ENCODE measurements at places on chromosomes 12 and 14.

- no peak for DNase-seq
These were observed 20.1 kb upstream of the PRICKLE1 start for GRCh38 chr12:42609605-42610004.

- DNase-seq: no peak
These were observed 15.7 kb upstream of the AMN start for GRCh38 chr14:102906616-102907302.

DNA sequence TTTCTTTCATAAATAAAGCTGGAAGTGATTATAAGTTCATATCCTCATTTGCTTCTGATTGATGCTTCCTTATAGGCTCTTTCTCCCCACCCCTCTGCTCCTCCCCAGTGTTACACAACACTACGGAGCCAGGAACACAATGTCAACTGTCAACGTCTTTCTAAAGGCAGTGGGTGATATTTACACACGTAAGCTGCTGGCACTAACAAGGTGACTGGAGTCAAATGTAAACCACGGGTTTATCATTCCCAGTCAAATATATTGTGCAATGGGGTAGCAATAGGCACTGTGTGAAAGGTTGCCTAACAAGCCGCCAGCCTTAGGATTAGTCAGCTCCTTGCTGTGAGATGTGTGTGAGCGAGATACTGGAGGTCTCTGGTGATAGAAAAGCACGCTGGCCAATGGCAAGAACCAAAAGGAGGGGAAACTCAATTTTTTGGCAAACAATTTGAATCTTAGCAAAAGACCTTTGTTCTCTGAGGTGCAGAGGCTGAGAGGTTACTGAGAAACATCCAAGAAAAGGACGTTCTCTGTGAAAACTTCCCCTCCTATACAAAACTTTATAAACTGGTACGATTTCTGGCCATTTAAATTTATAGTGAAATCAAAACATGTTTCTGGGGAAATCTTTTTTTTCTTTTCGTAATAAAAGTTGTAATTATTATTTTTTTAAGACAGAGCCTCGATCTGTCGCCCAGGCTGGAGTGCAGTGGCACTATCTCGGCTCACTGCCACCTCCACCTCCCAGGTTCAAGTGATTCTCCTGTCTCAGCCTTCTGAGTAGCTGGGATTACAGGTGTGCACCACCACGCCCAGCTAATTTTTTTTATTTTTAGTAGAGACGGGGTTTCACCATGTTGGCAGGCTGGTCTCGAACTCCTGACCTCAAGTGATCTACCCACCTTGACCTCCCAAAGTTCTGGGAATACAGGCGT lies 22.3 kb upstream of the HECTD1 start:
- no peak for DNase-seq

DNA sequence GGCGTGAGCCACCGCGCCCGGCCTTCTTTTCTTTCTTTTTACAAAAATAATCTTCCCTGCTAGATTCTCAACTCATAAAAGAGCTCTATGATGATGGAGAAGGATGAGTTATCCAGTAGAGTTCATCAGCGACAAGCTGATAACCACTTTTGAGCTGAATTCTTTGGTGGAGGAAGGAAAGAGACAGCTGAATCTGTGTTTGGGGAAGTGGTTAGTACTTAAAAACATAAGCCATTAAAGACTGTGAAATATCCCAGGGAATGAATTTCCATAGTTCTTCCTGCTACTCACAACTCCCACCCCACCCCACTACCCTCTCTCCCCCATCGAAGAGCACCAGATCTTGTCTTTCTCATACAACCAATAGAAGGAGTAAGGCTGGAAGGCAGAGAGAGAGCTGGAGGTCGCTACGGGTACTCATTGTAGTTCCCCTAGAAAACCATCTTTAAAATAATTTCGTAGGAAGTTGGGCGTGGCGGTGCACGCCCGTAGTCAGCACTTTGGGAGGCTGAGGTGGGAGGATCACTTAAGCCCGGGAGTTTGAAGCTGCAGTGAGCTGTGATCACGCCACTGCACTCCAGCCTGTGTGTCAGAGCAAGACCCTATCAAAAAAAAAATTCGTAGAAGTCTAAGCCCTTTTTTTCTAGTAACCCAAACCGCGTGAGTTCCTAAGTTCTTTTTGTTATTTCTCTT lies 647 bp upstream of the ESPL1 start:
- no peak for DNase-seq

DNA sequence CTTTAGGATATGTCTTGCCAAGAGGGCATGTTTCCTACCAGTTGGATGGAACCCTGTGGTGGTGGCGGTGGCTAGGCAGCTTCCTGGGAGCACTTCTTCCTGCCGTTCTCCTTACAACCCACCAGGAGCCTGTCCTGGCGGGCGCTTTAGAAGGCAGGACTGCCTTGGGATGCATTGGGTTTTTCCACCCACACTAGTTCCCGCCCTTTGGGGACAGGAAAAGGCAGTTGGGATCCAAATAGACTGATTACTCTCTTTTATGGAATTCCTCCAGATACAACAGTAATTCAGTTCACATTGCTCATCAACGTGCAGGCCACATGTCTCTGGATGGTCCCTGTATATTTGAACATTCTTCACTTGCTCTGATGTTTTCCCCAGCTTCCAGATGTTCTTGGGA lies 305.7 kb upstream of the SSTR1 start:
- no peak for DNase-seq

GRCh38 chr12:21265932-21266331 lies 68.8 kb downstream of the SLCO1A2 start:
- DNase-seq: no peak

GRCh38 chr14:100434033-100434601 lies 111.0 kb downstream of the SLC25A47 start:
- no peak for DNase-seq

DNA sequence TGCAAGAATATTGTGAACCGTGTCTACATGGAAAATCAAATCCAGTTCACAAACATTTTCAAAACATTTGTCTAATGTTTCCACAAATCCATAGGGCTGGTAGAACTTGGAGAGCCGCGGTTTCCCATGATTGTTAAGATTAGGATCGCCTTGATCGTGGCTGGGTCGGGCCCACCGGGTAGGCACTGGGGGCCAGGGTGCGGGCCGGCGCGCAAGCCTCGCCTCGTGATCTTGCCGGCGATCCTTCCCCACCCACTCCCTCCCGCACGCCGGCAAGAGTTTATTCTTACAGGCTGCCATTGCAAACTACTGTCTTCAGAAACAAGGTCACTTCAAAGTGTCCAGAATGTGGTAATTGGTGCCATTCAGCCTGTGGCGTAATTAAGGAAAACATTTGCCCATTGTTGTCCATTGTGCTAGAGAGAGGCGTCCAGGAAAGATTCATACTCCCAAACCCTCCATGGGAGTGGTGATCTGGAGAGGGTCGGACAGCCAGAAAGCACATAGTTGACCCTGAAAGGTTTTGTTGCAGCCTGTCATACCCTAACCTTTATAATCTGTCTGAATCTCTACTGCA lies 95.5 kb downstream of the BORCS5 start:
- DNase-seq: no peak

DNA sequence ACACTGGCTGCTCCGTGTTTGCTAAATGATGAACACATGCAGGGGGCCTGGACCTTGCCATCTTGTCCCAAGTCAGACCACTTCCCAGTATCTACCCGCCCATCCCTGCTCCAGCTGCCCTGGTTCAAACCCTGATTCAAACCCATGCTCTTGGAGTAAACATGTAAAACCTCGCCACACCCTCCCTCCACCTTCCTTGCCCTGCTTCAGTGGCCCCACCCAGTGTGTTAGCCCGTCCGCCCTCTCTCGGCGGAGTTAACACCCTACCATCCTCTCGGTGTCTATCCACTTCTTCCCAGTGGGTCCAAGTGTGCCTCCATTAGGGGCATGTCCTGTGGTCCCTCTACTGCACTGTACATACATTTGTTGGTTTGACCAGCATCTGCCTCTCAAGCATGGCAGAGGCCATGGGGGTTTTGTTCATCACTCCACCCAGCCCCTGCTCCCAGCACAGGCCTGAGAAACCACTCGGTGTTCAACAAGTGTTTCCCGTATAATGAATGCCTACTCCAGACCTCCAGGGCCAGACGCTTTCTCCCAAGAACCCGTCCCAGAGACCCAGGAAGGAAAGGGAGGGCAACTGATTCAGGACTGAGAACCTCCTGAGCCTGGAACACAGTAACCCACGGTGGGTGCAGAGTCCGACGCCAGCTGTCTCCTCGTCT lies 37.1 kb downstream of the P2RX4 start:
- DNase-seq: no peak

GRCh38 chr12:46430340-46430948 lies 57.9 kb upstream of the SLC38A2 start:
- no peak for DNase-seq

GRCh38 chr12:19390051-19390598 lies 49.2 kb upstream of the AEBP2 start:
- DNase-seq: no peak

- DNase-seq: no peak
These were observed 54.2 kb downstream of the ELK3 start for GRCh38 chr12:96248136-96248931.

DNA sequence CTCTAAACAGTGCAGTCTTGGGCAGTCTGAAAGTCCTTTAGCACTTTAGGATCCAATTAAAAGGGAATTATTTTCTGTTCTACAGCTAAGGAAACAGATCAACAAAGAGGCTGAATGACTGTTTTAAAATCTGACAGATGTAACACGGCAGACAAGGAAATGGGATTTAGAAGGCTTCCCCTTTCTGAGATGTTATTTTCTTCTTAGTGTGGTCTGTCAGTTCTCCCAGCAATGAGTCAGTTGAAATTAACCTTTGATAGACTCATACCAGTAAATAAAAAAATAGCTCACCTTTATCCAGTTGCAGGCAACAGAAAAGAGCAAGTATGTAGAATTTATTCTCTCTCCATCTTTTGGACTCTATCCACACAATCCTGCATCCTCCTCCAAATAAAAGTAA lies 98.1 kb downstream of the NEDD1 start:
- no peak for DNase-seq

- DNase-seq: no peak
These were observed 199.2 kb downstream of the MSRB3 start for GRCh38 chr12:65477721-65478120.

DNA sequence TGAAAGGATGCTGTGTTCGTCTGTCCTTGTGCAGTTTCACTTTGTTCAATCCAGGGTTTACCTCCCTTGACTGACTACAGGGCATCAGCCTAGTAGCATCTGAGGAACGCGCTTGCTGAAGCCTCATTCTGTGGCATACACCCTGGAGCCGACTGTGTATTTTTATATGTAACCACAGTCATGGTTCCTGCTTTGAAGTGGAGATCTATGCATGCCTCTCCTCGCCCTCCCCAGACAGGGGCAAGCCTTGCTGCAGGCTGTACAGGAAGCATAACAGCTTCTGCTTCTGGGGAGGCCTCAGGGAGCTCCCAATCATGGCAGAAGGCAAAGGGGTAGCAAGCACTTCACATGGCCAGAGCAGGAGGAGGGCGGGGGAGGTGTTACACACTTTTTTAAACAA lies 262.1 kb downstream of the BCL11B start:
- DNase-seq: no peak

GRCh38 chr14:20667957-20668356 lies 16.4 kb upstream of the RNASE4 start:
- no peak for DNase-seq

DNA sequence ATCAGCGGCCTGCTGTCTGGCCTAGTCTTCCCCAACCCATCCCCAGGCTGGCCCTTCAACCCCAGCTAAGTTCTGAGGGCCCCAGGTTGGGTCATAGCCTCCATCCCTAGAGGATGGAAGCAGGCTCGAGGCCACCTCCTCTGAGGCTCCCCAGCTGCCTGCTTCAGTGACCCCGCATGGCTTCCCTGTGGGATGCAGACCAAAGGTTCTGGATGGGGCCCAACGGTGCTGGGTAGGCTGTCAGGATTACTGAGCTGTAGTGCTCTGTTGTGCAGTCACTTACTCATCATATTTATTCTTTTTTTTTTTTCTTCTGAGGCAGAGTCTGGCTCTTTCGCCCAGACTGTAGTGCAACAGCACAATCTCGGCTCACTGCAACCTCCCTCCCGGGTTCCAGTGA lies 92.0 kb downstream of the IRF2BPL start:
- no peak for DNase-seq

- DNase-seq: no peak
These were observed 134.2 kb downstream of the DICER1 start for GRCh38 chr14:95023115-95023514.

- no peak for DNase-seq
These were observed 40.4 kb downstream of the AACS start for GRCh38 chr12:125105600-125105999.

GRCh38 chr12:62732861-62733427 lies 202.0 kb downstream of the PPM1H start:
- no peak for DNase-seq

DNA sequence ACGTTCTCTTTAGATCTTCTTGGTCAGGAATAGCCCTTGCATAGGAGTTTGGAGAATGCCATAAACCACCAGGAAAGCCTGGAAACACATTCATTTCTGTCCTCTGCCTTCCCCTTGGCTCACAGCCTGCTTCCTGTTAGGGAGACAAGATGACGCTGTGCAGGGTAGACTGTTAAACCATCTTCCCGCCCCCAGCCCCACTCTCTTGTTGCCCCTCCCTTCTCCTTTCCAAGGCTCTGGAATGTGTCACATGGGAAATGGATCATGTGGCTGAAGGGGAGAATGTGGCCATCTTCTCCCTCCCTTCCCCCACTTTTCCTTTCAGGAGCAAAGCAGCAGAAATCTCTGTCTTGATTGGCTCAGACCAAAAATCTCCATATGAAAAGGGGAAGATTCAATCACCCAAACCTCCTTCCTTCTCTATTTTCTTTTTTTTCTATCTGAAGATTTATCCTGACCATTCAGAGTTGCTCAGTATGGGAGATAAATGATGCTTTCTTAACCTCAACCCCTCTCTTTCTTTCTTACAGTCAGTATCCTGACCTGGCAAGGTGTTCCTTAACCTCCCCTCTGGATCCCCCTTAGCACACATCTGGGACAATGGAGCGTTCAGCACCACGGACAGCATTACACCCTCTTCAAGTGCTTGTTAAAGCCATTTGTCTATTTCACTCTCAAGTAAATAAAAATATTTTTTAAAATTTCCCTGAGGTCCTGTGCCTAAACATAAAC lies 11.4 kb downstream of the GPR19 start:
- DNase-seq: peak; percentile 79

GRCh38 chr12:6104027-6104426 lies 20.4 kb downstream of the VWF start:
- no peak for DNase-seq

DNA sequence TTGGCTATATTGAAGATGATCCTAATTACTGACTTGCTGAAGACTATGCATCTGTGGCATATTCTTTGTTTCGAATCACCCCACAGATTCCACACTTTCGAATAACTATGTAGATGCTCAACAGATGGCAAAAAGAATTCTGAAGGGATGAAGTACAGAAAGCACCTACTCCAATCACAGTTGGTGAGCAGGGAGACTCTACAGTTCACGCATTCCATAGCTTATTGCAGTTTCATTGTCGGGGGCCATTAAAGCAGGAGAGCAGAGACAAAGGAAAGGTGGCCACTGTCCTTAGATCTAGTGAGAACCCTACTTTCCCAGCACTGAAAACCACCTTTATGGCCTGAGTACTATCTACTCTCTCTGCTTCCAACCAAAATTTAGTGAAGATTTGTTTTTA lies 191.9 kb downstream of the STXBP6 start:
- no peak for DNase-seq

DNA sequence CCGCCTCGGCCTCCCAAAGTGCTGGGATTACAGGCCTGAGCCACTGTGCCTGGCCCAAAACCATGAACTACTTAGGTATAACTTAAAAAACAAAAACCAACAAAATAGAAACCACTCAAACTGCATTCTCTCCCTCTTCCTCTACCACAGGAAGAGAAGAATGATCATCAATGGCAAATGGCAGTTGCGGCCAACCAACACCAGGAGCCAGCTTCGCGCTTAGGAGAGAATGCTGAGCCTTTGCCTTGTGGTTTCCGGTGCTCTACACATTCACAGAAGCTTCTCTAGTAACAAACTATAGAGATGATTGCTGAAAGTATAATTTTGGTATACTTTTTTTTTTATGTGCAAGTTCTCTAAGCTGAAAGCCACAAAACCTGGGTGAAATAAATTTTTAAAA lies 17.1 kb downstream of the CATSPERB start:
- no peak for DNase-seq
